Adipose tissue (tissue), 3 donors: ENCODE measurements at places on chromosomes 16 and 17. TPM values are rescaled to one million over a fixed set of nuclear protein-coding genes. Genes with fewer than 3 reads are reported as not detected.

Gene CDH11
- polyA plus RNA-seq = 8.8 TPM

Gene RNF157
- polyA plus RNA-seq = 5.4 TPM

Gene TRPV3
- polyA plus RNA-seq = 0.22 TPM

Gene KRTAP9-4
- not detected for polyA plus RNA-seq

Gene SBK1
- 0.09 TPM for polyA plus RNA-seq

Gene APOH
- not detected for polyA plus RNA-seq

Gene PRCD
- 1.6 TPM for polyA plus RNA-seq

Gene ZNF423
- polyA plus RNA-seq = 8.7 TPM

Gene HLF
- polyA plus RNA-seq = 7.4 TPM

Gene SSTR5
- not detected for polyA plus RNA-seq

Gene DNAH9
- 0.95 TPM for polyA plus RNA-seq

Gene KRTAP4-5
- not detected for polyA plus RNA-seq

Gene KRTAP16-1
- polyA plus RNA-seq = not detected

Gene KCNJ18
- polyA plus RNA-seq = not detected

Gene YPEL2
- 18.6 TPM for polyA plus RNA-seq

Gene TPSB2
- 18.4 TPM for polyA plus RNA-seq

Gene IL17C
- not detected for polyA plus RNA-seq

Gene TP53TG3
- 0.36 TPM for polyA plus RNA-seq

Gene TTYH2
- 4.9 TPM for polyA plus RNA-seq

Gene LGALS9B
- polyA plus RNA-seq = 2.9 TPM

Gene CDH5
- polyA plus RNA-seq = 82.7 TPM

Gene OR3A3
- polyA plus RNA-seq = not detected

Gene PLEKHM1
- polyA plus RNA-seq = 15.3 TPM

Gene CEP131
- 5.0 TPM for polyA plus RNA-seq

Gene DCUN1D3
- 2.0 TPM for polyA plus RNA-seq

Gene DLX3
- polyA plus RNA-seq = 0.17 TPM

Gene AOC2
- 2.0 TPM for polyA plus RNA-seq

Gene QPRT
- 3.2 TPM for polyA plus RNA-seq

Gene DPEP2
- 0.76 TPM for polyA plus RNA-seq

Gene USP6
- polyA plus RNA-seq = 0.03 TPM

Gene LPO
- not detected for polyA plus RNA-seq

Gene CNTNAP4
- 0.01 TPM for polyA plus RNA-seq

Gene KRT40
- polyA plus RNA-seq = 0.15 TPM

Gene C16orf92
- not detected for polyA plus RNA-seq

Gene PRSS27
- polyA plus RNA-seq = 1.7 TPM

Gene CTDNEP1
- polyA plus RNA-seq = 94.1 TPM

Gene FBXW10B
- 0.49 TPM for polyA plus RNA-seq

Gene IRX3
- 1.4 TPM for polyA plus RNA-seq

Gene TBC1D3H
- polyA plus RNA-seq = not detected

Gene CSH1
- polyA plus RNA-seq = not detected

Gene LRRC37A3
- 1.5 TPM for polyA plus RNA-seq
